ENCODE measurements at places on chromosomes 11 and 22.

DNA sequence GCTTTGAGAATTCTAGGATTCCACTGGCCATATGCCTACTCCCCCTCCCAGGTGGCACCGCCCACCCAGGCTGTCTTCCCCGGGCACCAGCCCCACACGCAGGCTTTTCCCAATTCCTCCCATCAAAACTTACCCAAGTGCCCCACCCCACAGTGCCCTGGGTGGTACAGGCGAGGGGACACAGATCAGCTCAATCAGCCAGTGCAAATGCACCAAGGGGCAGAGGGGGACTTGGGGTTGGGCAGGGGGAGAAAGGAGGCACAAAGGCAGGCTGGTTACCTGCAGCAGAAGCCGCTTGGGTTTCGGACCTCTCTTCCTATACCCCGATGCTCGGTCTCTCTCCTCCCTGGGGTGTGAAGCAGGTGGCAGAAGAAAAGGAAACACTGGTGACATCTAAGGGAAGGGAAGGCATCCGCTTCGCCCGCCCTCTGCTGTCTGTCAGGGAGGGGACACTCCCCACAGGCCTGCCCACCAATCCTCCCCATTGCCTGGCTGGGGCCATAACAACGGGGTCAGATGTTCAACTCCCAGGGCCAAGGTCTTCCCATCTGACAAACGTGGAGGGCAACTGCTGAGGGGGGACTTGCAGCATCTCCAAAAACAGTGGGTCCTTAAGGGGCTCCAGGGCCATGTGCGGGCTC, 14.0 kb downstream of the CBX7 start:
- DNase-seq: no peak

- no peak for DNase-seq
Measured at GRCh38 chr11:120675171-120675570, 163.6 kb downstream of the GRIK4 start.

DNA sequence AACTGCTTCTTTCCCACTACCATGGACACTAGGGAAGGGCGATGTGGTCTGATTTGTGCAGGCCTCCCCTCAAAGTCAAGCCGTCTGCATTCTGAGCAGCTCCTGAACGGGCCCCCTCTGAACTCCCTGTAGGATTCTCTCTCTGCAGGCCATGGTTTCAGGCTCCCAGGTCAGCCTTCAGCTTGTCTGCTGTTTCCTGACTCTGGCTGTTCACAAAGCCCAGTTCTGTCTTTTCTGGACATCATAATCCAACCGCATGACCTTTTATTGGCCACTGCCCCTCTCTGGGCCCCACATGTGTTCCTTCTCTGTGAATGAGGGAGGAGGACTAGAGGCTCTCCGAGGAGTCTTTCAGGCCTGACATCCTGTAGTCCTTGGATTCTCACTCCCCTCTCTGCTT, 161.0 kb downstream of the FEZ1 start:
- DNase-seq: no peak

DNA sequence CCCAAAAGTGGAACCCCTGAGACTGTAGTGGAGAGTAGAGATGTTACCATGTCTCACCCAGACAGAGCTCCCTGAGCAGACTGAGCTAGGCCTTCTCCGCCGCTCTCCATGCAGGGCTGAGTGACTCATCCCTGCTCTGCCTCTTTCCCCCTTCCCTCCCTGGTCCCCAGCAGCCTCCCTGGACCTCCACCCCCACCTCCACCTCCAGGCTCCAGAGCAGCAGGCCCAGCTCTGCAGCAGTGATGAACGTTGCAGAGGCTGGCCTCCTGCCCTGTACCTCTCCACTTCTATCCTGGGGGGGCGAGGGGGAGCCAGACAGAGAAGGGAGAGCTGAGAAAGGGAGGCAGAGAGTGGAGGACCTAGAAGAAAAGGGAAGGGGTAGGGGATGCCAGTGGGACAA, 19.3 kb upstream of the ARAP1 start:
- DNase-seq: no peak

DNA sequence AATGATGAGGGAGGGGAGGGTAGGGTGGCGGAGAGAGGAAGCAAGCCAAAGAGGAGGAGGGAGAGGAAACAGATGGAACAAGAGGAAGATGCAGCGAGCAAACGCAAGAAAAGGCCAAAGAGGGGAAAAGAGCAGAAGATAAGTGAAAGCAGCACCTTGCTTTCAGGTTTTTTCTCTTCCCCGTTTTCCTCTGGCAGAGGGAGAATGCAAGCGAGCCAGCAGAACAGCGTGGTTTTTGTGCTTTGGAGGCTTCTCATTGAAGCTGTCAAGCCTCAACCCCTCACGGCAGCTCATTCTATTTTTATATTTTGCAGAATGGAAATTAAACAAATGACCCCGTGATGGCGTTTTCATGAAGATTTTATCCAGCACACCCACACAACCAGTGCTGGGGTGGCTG, 67.1 kb upstream of the GRAMD1B start:
- no peak for DNase-seq

GRCh38 chr11:66224226-66224855, 44.1 kb upstream of the RAB1B start:
- no peak for DNase-seq

- no peak for DNase-seq
Measured at GRCh38 chr11:90449606-90450005, 226.8 kb upstream of the CHORDC1 start.

DNA sequence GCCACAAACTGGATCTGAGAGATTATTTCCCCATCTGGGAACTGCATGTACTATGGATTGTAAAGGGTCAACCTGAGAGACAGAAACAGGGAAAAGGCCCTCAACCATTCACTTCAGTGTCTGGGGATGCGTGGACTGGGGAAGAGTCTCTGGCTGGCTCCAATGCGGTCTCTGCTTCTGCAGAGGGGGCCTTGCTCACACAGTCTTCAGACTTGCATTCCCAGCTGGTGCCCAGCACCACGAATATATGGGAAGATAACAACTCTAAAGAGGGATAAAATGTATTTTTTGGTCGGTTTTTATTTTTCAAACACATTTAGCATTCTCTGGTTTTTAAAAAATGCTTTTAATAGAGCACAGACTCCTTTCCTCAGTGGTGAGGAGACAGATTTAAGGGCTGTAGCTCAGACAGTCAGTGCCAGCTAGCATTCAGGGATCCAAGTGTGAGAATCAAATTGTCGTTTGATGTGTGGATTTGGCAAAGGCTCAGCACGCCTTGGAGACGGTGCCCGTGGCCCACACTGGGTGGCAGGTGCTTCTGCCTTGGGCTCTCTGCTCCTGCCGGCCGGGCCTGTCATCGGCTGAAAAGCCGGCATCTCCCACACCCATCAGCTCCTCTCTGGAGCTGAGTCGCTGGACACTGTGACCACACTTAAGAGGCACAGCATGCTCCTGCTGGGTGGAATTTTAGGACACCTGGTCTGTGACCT, 8.0 kb upstream of the EFCAB6 start:
- no peak for DNase-seq

GRCh38 chr22:31313366-31314147, 21.3 kb upstream of the PIK3IP1 start:
- peak; percentile 57 for DNase-seq

GRCh38 chr11:834371-835316, 1.9 kb downstream of the CD151 start:
- no peak for DNase-seq

- DNase-seq: no peak
Measured at GRCh38 chr22:25896098-25896497, 154.1 kb downstream of the MYO18B start.

GRCh38 chr11:16841984-16842383, 103.5 kb downstream of the C11orf58 start:
- DNase-seq: no peak

DNA sequence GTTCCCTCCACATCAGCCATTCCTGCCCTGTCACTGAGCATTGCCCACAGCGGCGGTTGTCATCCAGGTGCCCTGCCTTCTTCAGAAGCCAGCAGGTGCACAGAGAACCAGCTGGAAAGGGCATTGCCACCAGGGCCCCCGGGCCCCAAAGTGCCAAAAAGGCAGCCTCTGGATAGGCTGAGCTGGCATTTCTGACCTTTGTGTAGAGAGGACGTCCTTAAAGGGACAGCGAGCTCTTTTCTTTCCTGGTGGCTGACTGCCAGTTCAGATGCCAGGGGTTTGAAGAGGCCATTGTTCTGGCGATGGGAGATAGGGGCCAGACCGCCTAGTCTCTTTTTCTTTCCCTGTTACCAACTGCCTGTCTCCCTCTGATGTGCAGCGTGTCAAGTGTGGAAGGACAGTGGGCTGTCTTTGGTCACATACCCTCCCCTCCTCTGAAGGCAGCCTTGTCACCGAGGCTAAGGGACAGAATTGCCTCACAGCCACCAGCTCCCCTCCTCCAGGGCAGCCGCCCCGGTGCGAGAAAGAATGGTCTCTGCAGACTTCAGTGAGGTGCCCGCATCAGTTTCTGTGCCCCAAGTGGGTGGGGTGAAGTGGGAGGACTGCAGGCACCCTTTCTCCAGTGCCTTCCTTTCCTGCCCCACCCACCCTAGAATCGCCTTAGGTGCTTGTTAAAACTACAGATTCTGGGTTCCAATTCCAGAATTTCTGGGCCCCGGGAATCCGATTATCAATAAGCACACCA, 109.6 kb downstream of the SCN3B start:
- no peak for DNase-seq
